ENCODE measurements at places on chromosomes 11 and 22. TPM values are rescaled to one million over a fixed set of nuclear protein-coding genes. Genes with fewer than 3 reads are reported as not detected.

The SCGB1C1 gene
- total RNA-seq, result not detected

The PACSIN3 gene
- 2.9 TPM for total RNA-seq

The CYP2D6 gene
- 7.0 TPM for total RNA-seq

The DSCAML1 gene
- total RNA-seq, result 0.27 TPM

The FXYD2 gene
- 8.9 TPM for total RNA-seq

The RAG2 gene
- total RNA-seq, result not detected

The HEPHL1 gene
- total RNA-seq, result not detected

All from T-helper 1 cell treated with Interleukin-12 subunit alpha and Interleukin-12 subunit beta and Interleukin-4 antibody, amounts not matched to agents 30 ng/mL and 1 ng/mL, for 36 hours (primary cell).